ENCODE measurements at places on chromosomes 11 and 22.

- peaks cover 44% of the 10 kb centered on the region for H3K4me1 ChIP-seq
- no peak for DNase-seq
- H3K36me3 ChIP-seq, result peaks cover 10% of the 10 kb centered on the region
- no peaks in the 10 kb centered on the region for H3K27me3 ChIP-seq
- H3K4me3 ChIP-seq, result peak overlapping the region; percentile 83
These were observed 480 bp upstream of the SMARCB1 start for GRCh38 chr22:23786261-23786710.

GRCh38 chr11:72930008-72930407, 115.8 kb downstream of the ATG16L2 start:
- no peak overlapping the region for H3K4me3 ChIP-seq
- no peaks in the 10 kb centered on the region for H3K4me1 ChIP-seq
- H3K27me3 ChIP-seq, result no peaks in the 10 kb centered on the region
- no peak for DNase-seq
- H3K27ac ChIP-seq, result no peak overlapping the region

GRCh38 chr22:49330421-49331222, 497.1 kb downstream of the BRD1 start:
- H3K36me3 ChIP-seq, result no peaks in the 10 kb centered on the region
- H3K27ac ChIP-seq, result no peak overlapping the region
- H3K4me1 ChIP-seq, result no peaks in the 10 kb centered on the region
- H3K4me3 ChIP-seq, result no peak overlapping the region
- no peak for DNase-seq

- H3K4me1 ChIP-seq, result peaks cover 7% of the 10 kb centered on the region
- no peak overlapping the region for H3K4me3 ChIP-seq
- no peaks in the 10 kb centered on the region for H3K27me3 ChIP-seq
- DNase-seq, result no peak
- no peaks in the 10 kb centered on the region for H3K36me3 ChIP-seq
These were observed 33.1 kb upstream of the IPO7 start for GRCh38 chr11:9351321-9351881.

- DNase-seq, result no peak
- H3K27ac ChIP-seq, result no peak overlapping the region
- no peak overlapping the region for H3K4me3 ChIP-seq
- no peaks in the 10 kb centered on the region for H3K27me3 ChIP-seq
- H3K36me3 ChIP-seq, result no peaks in the 10 kb centered on the region
These were observed 19.9 kb downstream of the OR8G5 start for GRCh38 chr11:124276081-124276480.

DNA sequence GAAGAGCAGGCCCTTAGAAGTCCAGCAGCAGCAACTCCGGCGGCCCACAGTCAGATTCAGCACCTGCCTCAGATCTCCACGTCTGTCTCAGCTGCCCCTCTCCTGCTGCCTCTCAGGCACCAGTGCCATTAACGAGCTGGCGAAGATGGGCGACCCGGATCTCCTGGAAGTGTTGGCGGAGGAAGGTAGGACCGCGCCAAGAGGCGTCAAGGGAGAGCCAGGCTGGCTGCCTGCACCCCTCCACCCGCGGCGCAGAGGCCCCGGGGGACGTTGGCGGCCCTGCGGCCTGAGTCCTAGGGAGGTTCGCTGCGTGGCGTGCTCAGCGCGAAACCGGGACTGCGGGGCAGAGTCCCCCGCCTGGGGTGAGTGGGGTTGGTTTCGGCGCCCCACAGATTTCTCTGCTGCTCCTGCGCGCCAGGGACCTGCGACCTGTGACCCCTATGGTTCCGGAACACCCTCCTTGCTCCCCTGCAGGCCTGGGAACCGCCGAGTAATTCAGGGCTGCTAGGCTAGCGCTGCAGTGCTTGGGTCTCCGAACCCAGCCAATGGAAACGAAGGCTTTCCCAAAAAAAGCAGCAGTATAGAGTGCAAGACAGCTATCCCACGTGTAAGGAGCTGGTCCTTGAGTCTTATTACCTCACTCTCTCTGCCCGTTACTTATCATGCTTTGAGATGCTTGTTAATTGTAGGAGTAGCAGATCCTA, 615 bp downstream of the ANO5 start:
- H3K4me1 ChIP-seq, result peaks cover 4% of the 10 kb centered on the region
- H3K36me3 ChIP-seq, result no peaks in the 10 kb centered on the region
- H3K27me3 ChIP-seq, result peaks cover 34% of the 10 kb centered on the region
- DNase-seq, result peak; percentile 0
- peak overlapping the region; percentile 28 for H3K4me3 ChIP-seq

All from CD4-positive, alpha-beta T cell (primary cell).